Activated CD4-positive, alpha-beta T cell treated with anti-CD3 and anti-CD28 coated beads, Interleukin-2, amount 50 U/mL, for 4 hours (primary cell): ENCODE measurements at places on chromosomes 6 and 20.

GRCh38 chr6:31858707-31859106, 3.9 kb downstream of the NEU1 start:
- DNase-seq, result no peak

DNA sequence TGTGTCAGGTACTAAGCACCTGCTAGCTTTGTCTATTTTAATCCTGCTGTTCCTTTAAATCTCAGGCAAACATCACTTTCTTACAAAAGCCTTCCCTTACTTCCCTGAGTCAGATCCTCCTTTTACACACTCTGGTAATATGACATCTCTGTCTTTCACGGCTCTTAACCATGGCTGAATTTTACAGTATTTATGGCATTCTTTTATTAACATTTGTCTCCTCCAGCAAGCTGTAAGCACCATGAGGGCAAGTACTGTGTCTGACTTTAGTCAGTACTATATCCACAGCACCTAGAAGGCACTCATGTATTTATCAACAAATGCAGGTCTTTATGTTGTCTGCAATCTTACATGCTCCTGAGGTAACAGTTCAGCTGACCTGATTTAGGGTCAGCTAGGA, 33.7 kb upstream of the HBS1L start:
- no peak for DNase-seq

DNA sequence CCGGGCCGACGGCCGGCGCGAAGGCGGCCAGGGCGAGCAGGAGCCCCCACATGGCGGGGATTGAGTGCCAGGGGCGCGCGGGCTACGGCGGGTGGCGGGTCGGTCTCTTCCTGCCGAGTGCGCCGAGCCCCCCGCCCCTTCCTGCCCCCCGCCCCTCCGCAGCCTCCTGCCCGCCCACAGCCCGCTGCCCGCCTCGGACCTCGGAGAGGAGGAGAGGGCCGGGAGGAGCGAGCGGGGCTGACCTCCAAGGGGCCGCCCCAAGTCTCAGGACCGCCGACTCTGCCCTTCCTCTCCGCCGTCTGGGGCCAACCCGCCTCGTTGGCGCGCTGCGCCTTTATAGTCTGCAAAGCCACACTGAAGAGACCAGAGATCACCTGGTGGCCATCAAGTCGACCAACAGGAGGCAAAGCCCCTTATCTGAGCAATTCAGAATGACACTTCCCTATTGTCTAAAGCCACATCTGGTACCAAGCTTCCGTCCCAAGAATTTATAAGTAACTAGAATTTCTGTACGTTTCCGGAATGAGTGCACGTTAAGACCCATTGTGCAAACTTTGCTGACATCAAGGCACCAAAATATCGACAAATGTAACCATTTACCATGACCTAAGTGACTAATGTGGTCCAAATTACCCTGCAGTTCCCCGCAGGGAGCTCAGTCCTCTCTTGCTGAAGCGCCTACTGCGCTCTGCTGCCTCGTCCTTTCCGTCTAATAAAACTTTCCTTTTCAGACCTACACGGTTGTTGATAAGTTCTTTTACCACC, at the start of gene CPXM1:
Gene CPXM1 (minus strand): TSS at position 107 of the 765 bp plus-strand sequence. CDS start 55 bp downstream, at position 52.
- DNase-seq, result no peak

GRCh38 chr20:38231531-38232121, 28.9 kb downstream of the KIAA1755 start:
- DNase-seq, result no peak
